ENCODE measurements at places on chromosomes 3 and 15.
A peak's percentile ranks its signal among the peaks of the same experiment; 100 is the strongest.

DNA sequence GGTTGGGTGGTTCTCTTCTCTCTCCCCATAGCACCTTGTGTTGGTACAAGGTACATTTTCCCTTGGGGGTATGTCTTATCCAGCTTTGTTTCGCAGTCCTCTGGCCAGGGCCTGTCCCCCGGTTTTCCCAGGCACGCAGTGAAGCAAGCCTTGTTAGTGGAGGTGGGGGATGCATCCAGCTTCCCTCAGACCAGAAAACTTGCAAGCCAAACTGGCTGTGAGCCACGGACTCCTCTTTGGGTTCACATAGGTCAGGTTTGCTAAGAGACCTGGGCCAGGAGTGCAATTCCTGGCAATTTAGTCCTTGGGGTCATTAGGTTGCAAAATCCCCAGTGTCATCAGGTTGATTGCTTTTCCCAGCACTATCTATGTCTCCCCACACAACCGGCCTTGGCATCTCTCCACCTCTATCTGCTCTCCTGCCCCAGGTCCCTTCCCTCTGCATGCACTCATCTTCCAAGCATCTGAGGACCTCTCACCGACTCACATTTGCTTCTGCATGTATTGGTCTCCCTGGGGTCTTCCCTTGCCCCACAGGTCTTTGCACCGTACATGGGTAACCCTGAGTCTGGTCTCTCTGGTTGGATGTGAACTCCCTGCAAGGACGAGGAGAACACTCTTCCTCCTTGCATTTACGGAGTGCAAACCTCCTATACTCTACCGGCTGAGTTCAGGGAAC, 34.2 kb downstream of the BCL2L10 start:
- no peak for DNase-seq

DNA sequence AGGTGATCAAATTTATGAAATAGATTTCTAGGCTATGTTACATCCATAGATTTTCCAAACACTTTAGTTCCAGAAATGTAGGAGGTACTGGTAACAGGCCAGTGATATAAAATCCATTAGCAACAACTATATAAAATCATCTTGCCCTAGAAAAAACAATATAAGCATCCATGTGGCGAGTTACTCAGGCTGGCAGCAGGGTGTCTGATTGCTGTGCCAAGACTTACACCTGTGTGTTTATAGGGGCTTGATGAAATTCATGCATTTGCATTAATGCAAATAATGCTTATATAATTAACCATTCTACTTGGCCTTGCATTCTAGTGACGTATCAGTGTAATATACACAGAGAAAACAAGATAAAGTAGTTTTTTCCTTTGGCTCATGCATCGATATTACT, 153.4 kb downstream of the PLCL2 start:
- DNase-seq = no peak

- DNase-seq = peak; percentile 89
Measured at GRCh38 chr15:69342460-69343076, 43.9 kb downstream of the PAQR5 start.

GRCh38 chr3:98735761-98736269, 27.3 kb upstream of the ST3GAL6 start:
- DNase-seq = no peak

DNA sequence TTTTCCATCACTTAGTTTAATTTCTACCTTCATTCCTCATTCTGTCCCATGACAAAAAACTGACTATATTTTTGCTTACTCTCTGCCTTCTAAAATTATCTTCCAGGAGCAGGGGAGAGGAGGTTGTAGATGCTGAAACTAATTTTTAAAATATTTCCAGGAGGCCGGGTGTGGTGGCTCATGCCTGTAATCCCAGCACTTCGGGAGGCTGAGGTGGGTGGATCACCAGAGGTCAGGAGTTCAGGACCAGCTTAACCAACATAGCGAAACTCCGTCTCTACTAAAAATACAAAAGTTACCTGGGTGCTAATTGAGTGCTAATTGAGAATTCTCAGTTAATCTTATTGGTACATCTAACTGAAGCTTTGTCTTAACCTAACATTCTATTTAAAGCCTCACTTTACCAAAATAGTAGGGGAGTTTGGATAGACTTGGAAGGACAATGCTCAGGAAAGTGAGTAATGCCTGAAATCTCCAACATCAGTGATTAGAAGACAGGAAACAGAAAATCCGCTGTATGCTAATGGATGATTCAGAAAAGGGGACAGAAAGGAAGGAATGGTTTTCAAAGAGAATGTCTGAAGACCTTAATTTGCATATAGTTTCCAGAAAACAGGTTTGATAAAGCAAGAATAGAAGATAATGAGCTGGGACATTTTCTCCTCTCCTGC, 336.1 kb downstream of the GBE1 start:
- DNase-seq = no peak

- DNase-seq = no peak
Measured at GRCh38 chr3:126926684-126927400, 56.1 kb upstream of the PLXNA1 start.
